DMS 273 treated with DMSO at 0.1 percent for 48 hours (cell line): ENCODE measurements at places on chromosomes 12 and 14.

DNA sequence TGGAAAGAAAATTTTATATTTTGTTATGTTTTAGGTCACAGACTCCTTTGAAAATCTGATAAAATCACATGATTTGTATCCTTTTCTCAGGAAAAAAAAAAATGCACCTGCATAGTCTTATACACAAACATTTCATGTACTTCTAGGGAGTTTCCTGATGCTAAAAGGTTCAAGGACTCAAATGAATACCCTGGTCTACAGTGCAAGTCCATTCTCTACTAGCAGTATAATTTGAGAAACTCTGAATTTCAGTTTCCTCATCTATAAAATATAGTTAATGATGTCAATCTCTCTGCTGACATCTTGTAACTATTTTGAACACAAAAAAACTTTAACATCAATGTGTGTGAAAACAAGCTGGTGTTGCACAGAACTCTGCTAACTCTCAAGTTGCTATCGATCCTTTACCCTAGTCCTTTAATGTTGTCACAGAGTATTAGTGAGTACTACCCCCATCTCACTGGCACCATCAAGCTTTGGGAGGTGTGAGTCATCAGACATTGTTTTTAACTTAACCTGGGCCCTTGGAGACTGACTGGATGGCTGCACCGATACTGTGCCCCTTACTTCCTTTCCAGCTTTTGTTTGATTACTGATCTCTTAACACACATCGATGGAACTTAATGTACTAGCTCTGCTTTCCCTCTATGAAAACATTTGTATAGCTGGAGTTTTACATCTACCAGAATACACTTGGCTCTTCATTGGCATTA is 251.9 kb upstream of the SOX5 start:
- DNase-seq = no peak

DNA sequence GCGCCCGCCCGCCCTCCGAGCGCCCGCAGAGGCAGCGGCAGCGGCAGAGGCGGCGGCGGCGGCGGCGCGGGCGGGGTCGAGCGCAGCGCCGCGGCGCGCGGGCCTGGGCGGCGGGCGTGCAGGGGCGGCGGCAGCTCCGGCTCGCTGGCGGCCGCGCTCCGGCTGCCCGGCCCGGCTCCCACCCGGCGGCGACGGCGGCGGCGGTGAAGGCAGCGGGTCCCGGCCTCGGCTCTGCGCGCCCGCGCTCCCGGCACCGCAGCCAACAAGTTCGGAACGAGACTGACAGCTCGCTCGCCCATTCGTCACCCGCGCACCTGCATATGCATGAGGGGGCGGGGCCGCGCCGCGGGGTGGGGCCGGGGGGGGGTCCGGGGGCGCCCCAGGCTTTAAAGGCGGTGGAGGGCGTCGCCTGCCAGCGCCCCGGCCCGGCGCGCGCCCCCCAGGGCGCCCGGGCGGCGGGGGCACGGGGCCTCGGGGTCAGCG is at the start of gene JAG2:
JAG2 (minus strand) TSS at position 281 of the 483 bp plus-strand sequence. CDS start 356 bp downstream, outside the sequence.
- DNase-seq = no peak

GRCh38 chr12:86006727-86007126 is 132.6 kb downstream of the NTS start:
- DNase-seq = no peak

- DNase-seq = no peak
Observed at GRCh38 chr12:31318657-31319269, 7.2 kb downstream of the SINHCAF start.

DNA sequence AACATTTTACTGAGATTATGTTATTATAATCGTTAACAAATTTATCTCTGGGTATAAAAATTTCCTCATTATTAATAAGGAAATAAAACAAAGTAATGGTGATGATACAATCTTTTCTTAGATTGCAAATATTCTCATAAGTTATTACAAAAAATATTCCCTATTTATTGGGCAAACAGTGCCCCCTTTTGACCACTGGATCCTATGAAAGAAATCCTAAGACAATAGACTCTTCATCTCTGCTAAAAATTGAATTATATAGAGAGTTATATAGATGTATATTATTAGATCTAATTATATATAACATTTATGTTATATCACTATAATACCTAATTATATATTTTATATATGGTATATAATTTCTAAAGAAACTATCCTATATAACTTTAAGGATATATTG is 94.2 kb upstream of the FGD4 start:
- no peak for DNase-seq

GRCh38 chr12:62003226-62003625 is 257.0 kb upstream of the USP15 start:
- no peak for DNase-seq

DNA sequence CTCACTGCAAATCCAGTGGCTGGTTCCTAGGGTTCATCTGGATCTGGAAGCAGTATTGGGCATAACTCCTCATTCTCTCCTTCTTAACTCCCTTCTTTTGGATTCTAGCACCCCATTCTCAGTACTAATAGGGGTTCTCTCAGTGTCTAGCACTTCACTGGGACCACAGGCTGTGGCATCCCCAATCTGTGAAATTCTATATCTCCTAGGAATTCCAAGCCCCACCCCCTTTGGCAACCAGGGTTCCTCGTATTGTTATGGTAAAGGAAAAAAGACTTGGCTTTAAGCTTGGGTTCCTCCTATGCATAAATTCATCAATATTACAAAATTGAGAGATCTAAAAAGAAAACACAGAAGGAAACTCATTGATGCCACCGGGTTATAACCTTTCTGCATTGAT is 45.0 kb upstream of the FBXO21 start:
- DNase-seq = no peak

DNA sequence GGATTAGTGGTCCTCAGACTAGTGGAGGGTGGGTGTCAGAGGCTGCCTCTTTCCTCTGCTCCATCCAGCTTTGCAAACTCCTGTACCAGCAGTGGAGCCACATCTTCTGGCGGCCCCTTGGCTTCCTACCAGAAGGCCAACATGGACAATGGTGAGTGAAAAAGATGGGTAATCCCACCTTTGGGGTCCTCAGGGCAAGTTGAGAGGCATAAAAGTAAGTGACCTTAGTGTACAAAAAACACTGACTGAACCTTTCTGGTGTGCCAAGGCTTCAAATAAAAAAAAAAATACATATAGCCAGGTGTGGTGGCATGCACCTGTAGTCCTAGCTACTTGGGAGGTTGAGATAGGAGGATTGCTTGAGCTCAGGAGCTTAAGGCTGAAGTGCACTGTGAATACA is 9.2 kb upstream of the PIP4K2C start:
- DNase-seq = no peak
